Epithelial cell of prostate (primary cell): ENCODE measurements at places on chromosomes 11 and 22.
A peak's percentile ranks its signal among the peaks of the same experiment; 100 is the strongest.

GRCh38 chr11:79691445-79691844, 250.6 kb upstream of the TENM4 start:
- DNase-seq, result peak; percentile 68

DNA sequence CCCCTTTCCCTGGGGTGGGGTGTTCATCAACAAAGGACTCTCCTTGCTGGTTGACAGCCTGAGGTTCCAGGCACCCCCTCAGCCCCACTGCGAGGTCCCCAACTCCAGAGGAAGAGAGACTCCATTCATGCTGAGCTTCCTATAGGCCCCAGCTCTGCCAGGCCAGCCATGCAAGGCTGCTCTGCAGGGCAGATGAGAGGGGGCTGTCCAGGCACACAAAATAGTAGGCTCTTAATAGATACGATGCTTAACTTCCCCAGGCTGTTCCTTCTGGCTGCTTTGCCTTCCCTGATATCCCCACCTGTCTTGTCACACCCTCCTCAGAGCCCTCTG, 45.0 kb upstream of the CRYBB3 start:
- DNase-seq, result no peak

DNA sequence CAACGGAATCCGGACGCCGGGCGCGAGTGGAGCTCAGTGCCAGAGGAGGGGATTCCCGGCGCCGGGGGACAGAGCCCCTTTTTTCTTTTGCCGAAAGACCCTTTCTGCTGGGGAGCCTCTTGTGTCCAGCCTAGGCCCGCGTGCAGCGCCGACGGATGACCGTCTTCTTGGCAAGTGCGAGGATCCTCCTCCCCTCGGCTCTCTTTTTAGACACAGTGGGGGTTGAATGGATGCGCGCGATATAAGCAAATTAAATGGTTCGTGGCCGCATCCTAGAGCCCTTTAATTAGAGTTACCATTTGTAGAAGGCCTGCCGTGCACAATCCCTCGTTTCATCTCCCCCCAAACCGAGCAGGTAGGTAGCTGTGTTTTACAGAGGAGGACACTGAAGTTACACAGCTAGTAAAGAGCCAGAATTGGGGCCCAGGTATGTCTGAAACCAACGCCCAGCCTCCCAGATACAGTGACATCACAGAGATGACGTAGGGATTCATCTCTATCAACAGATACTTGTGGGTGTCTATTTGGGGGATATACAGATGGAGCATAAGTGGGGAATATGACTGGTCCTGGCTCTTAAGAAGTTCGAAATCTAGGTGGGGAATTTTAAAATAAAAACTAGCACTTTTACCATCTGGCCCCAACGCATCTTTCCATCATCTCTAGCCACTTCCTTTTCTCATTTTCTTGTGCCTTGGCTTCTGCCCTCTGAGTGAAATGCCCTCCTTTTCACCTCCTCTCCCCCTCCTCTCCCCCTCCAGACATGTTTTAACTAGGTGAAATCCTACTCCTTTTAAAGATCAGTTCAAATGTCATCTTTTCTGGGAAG, 875 bp downstream of the TCP11L1 start:
- DNase-seq, result no peak

GRCh38 chr11:117874910-117875381, 1.5 kb downstream of the FXYD6 start:
- DNase-seq, result no peak

- DNase-seq, result no peak
Measured at GRCh38 chr22:41367680-41368542, 13.8 kb upstream of the TEF start.
